Mammary epithelial cell (primary cell): ENCODE measurements at places on chromosomes 3 and 15. TPM values are rescaled to one million over a fixed set of nuclear protein-coding genes. Genes with fewer than 3 reads are reported as not detected.

TGM4 gene
- polyA plus RNA-seq = 1.6 TPM

TP63 gene
- polyA plus RNA-seq = 144 TPM

GCHFR gene
- polyA plus RNA-seq = 1.3 TPM

SLC12A1 gene
- not detected for polyA plus RNA-seq

ADPRH gene
- 0.99 TPM for polyA plus RNA-seq

SLC9C1 gene
- polyA plus RNA-seq = not detected
